PC-9 (cell line): ENCODE measurements at places on chromosomes 3 and 15.

DNA sequence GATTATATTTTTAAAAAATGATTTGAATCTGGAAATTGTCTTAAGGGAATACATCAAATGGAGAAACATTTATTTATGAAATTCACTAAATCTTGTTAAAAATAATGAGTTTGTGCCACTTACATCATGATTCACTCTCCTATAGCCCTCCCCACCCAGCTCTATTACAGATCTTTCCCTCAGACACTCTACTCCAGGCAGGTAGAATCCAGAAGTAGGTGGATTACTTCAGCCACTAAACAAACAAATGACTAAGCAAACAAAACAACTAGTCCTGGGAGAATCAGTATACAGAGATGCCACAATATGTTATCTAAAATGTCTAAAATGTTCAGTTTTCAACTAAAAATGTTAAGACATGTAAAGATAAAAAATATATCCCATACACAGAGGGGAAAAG lies 608.1 kb upstream of the UBE2E2 start:
- no peak for DNase-seq

GRCh38 chr15:85889956-85890619 lies 95.4 kb upstream of the KLHL25 start:
- no peak for DNase-seq

- no peak for DNase-seq
Observed at GRCh38 chr15:47502041-47502440, 215.3 kb upstream of the SEMA6D start.

GRCh38 chr3:88542916-88543315 lies 393.2 kb downstream of the C3orf38 start:
- no peak for DNase-seq
